Dorsolateral prefrontal cortex (tissue), 122 donors: ENCODE measurements at places on chromosomes 11 and 22. TPM values are rescaled to one million over a fixed set of nuclear protein-coding genes. Genes with fewer than 3 reads are reported as not detected.

HOATZ gene
- not detected for total RNA-seq

DCDC1 gene
- 2.7 TPM for total RNA-seq

MMP1 gene
- total RNA-seq = not detected

TIGD3 gene
- 2.3 TPM for total RNA-seq

TEX54 gene
- not detected for total RNA-seq

TP53AIP1 gene
- total RNA-seq = 0.70 TPM

- DNase-seq = no peak
Measured at GRCh38 chr11:10158461-10158860, 135.6 kb downstream of the SBF2 start.

- no peak for DNase-seq
Measured at GRCh38 chr11:131300439-131300717, 70.0 kb upstream of the NTM start.

DNA sequence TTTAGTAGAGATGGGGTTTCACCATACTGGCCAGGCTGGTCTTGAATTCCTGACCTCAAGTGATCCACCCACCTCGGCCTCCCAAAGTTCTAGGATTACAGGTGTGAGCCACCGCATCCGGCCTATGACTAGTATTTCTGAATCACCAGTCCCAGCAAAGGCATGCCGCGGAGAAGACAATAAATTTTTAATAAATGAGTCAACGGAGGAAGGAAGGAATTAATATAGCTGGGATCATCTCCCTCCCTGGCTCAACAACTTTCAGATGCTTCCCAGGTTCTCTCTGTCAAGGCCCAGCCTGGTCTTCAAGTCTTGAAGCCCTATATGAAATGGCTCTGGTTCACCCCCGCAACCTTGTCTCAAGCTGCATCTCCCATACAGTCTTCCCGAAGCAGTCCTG lies 45.7 kb downstream of the CYTH4 start:
- no peak for DNase-seq

- no peak for DNase-seq
Measured at GRCh38 chr11:62001450-62002191, 34.2 kb upstream of the FTH1 start.

DNA sequence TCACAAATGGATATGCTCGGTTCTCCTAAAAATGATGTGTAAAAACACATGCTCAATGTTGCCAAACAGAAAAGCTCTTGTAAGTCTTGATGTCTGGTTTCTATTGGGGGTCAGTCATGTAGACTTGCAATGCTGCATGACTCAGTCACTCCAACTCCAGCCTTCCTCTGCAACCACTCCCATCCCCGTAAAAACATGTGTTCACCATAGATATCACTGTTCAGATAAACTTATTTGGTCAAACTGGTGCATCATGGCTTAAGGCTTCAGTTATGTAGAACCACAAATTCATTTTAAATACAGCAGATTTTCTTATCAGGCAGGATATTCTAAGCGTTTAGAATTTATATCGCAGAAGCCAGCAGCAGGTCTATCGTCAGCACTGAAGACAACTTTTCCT lies 298.4 kb upstream of the LUZP2 start:
- DNase-seq = no peak

DNA sequence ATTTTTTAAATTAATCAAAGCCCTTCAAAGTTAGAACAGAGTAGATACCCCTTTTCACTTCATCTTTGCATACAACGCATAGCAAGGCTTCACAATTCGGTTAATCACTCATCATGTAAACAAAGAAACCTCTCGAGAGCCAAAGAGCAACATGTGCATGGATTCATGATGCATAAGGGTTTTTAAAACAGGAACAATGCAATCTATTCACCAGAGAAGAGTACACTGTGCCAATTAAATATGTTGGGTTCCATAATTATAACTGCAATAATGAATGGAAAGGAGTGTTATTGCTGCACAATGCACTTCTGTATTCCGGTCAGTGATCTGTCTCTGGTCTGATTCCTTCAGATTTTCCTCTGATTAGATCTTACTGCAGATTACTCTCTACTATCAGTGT lies 45.3 kb downstream of the CADM1 start:
- DNase-seq = no peak

DNA sequence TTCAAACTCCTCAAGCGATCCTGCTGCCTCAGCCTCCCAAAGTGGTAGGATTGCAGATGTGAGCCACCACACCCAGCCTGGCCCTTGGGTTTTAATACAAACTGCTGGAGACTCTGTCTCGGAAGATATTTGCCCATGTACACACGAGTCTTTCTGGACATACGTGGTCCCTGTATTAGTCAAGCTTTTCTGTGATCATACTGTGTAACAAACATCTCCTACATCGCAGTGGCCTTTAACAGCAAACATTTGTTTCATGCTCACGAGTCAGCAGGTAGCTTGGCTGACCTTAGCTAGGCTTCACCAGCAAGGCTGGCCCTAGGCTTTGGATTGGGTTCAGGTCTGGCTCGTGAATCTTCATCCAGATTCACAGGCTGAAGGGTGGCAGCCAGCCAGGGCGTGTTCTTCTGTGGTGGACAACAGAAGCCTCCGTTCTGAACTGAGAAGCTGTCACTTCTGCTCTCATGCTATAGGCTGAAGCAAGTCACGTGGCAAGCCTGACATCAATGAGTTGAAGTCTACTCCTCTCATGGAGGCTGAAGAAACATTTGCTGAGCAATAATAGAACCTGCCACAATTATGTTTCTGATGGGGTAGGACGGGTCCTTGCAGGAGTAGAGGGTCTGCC lies 8.8 kb downstream of the KIAA1671 start:
- DNase-seq = no peak

- no peak for DNase-seq
Measured at GRCh38 chr11:31826536-31827438, 15.7 kb upstream of the PAX6 start.

DNA sequence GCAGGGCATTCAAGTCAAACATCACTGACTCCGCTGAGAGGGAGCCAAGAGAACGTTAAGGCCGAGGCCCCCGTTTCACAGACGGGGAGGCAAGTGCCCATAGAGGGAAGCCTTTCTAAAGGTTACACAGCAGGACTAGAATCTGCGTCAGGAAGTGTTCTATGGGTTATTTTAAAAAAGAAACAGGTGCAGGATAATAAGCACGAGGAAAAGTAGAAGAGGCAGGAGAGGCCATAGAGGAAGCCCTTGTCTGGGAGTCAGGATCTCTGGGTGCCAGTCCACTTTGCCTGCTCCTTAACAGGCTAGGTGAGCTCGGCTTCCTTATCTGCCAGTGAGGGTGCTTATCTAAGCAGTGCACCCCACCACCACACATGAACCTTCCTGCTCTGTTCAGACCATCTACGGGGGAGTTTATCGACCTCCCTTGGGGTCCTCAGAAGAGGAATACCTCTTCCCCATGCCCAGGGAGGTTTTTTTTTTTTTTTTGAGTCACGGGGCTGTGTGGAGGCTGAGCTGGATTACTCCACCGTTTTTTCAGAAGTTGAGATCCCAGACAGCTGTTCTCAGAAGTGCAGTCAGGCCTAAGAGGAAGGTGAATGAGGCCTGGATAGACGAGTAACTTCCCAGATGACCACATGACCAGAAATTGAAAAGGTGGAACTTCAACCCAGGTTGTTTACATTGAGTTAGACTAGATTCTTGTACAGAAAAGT lies 1.2 kb upstream of the FCHSD2 start:
- DNase-seq = no peak

DNA sequence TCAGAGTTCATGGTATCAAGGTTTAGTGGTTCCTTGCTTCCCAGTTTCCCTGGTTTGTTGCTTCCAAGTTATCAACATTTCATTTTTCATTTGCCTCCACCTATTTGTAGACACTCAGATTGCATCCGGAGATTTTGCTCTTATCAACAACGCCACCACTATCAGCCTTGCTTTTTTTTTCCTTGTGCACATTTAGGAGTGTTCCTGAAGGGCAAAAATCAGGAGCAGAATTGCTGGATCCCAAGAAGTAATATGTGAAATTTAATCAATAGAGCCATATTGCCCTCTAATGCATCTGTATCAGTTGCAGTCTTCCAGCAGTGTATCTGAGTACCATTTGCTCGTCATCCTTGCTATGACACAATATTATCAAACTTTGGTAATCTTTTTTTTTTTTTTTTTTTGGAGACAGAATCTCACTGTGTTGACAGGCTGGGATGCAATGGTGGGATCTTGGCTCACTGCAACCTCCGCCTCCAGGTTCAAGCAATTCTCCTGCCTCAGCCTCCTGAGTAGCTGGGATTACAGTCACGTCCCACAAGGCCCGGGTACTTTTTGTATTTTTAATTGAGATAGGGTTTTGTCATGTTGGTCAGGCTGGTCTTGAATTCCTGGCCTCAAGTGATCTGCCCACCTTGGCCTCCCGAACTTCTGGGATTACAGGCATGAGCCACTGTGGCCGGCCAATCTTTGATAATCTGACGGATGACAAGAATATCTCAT lies 42.1 kb upstream of the SEPTIN5 start:
- DNase-seq = no peak

GRCh38 chr11:64570341-64570740 lies 20.7 kb upstream of the SLC22A12 start:
- no peak for DNase-seq

GRCh38 chr11:65314501-65315203 lies at the start of gene CDC42EP2:
TSS of gene CDC42EP2 (plus strand) at chr11:65314866. CDS start at chr11:65320899, 6,033 bp downstream.
- DNase-seq = peak; percentile 94

DNA sequence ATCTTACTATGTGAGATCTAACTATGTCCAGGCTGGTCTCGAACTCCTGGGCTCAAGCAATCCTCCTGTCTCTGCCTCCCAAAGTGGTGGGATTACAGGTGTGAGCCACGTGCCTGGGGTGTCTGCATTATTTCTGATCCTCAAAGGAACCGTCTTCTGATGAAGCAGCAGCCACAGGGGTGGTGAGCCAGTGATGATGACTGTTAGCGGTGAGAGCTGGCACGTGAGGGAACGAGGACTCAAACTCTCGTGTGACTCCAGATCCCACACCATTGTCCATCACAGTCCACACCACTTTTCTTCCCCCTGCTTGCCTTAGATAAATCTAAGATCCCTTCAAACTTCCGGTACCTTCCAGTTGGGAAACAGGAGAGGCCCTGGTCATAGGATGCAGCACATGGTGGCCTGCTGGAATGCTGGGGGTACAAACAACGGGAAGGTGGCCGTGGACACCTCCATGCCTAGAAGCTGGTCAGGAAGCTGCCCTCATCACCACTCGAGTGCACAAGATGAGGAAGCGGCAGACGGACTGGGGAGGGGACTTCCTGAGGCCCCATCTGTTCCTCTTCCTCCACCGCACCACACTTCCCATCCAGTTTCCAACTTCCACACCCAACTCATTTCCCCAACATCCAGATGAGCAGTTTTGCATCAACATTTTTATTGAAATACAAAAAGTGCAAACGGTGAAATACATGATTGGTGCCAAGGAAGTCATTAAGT lies 23.8 kb downstream of the ARHGAP1 start:
- DNase-seq = no peak

DNA sequence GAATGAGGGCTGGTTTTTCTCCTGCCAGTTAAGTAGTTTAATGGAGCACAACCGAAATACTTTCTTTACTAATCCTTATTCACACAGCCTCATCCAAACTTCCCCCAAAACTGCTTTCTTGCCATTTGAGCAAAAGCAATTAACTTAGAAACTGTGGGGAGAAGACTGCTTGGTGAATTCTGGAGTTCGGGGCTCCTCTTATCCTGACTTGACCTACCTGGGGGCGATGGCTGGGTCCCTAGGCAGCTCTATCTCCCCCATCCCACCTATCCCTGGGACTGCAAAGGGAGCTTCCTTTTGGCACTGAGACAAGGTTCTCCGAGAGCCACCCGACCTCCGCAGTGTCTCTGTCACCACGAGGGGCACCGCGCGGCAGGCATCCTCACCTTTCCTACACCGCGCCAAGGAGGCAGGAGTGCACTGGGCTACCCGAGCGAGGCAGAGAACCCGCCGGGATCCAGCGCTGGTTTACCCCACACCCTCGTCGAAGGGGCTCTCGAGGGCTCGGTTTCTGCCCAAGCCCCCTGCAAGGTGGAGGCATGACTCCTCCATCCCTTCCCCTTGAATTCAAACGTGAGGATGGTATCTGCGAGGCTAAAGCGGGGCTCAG lies 759 bp downstream of the DESI1 start:
- peak; percentile 55 for DNase-seq

DNA sequence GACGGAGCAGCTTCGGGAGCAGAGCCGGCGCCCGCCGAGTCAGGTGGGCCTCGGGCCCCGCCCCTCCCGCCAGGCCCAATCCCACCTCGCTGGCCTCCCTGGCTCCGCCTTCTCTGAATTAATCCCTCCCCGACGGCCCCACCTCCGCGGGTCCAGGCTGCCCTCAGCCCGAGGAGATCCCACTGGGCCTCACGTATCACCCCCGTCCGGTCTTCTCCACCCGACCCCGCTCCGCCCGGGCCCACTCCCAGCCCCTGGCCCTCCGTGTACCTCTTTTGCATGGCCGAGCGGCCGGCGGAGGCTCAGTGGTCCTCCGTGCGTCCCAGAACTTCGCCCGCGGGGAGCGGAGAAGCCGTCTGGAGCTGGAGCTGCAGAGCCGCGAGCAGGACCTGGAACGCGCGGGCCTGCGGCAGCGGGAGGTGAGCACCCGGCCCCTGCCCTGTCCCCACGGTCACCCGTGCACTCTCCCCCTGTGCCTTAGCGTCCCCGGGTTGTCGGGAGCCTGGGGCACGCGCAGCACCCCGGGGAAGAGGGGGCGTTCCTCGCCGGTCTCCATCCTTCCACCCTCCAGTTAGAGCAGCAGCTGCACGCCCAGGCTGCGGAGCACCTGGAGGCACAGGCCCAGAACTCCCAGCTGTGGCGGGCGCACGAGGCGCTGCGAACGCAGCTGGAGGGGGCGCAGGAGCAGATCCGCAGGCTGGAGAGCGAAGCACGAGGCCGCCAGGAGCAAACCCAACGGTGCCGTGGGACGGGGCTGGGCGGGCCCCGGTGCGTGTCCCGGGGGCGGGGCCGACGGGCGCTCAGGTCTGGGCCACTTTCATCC lies 2.2 kb upstream of the CD151 start:
- DNase-seq = peak; percentile 74
